ENCODE measurements at places on chromosomes 13 and 19.

GRCh38 chr19:30330266-30330665 is 41.9 kb upstream of the ZNF536 start:
- no peak for DNase-seq

- DNase-seq: peak; percentile 35
Observed at GRCh38 chr19:48842789-48843162, 6.5 kb upstream of the HSD17B14 start.

GRCh38 chr19:30393729-30394480 is 21.7 kb downstream of the ZNF536 start:
- no peak for DNase-seq

DNA sequence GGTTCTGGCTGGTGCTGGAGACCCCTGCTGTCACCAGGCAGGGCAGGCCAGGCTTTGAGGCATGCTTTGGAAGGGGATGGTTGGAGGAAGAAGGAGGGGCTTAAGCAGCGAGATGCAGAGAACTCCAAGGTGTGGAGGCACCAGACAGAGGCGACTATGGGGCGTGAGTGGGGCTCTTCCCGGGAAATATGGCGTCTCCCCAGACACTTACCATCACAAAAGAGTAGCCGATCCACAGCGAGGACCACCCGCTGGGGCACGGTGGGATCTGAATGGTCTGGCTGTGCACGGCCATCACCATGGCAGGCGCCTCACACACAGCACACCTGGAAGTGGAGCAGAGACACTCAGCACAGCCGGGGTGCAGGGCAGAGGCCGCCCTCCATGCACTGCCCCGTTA is 151.9 kb downstream of the COL4A1 start:
- DNase-seq: no peak

GRCh38 chr13:80113714-80114454 is 227.0 kb downstream of the SPRY2 start:
- no peak for DNase-seq

GRCh38 chr19:18113827-18114226 is 16.2 kb downstream of the MAST3 start:
- DNase-seq: no peak

DNA sequence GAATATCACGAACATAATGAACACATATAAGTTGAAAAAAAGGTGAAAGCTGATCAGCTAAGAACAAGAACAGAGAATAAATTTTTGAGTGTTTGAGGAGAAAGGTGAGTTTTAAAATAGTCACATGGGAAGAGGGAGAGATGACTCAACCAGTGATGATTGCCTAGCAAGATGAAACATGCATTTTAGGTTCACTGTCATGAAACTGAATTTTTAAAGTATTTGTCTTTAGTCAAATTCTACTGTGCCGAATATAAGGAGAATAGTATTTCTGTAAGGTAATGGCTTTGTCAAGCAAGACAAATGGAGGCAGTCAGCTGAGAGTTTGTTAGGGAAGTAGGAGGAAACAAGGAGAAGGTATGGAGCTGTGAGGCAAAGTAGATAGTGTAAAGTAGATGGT is 2557.4 kb downstream of the PCDH9 start:
- no peak for DNase-seq

DNA sequence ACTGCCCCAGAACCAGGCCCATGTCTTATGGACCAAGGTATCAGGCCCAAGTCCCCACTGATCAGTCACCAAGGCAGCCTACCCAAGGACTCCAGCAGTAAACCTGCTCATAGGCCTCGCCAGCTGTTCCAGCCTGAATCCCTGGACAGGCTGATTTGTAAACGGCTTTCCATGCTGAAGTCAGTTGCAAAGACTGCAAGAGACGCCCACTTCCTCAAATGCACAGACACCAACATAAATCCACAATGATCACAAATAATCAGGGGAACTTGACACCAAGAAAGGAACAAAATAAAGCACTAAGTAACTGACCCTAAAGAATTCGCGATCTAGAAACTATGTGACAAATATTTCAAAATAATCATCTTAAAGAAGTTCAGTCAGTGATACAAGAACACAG is 75.2 kb downstream of the RXFP2 start:
- no peak for DNase-seq
